ENCODE measurements at places on chromosomes 5 and 9.
A peak's percentile ranks its signal among the peaks of the same experiment; 100 is the strongest.

GRCh38 chr5:61737964-61738340, 405.9 kb downstream of the ZSWIM6 start:
- DNase-seq, result no peak

DNA sequence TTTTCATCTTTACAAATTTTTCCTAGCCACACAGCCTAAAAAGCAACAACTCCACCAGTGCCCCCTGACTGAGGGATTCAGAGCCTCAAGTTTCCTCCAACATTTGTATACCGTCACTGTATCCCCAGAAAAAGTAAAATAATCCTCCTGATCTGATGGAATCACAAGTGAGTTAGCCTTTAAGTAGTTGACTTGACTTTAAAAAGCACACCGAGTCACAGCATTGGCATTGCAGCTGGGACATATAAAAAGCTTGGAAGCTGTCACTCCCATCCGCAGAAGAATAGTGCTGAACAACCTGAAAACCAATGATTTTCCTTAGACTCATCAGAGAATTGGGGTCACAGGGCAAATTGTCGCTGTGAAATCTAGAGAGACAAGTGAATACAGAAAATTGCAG, 41.6 kb upstream of the FBN2 start:
- DNase-seq, result no peak

DNA sequence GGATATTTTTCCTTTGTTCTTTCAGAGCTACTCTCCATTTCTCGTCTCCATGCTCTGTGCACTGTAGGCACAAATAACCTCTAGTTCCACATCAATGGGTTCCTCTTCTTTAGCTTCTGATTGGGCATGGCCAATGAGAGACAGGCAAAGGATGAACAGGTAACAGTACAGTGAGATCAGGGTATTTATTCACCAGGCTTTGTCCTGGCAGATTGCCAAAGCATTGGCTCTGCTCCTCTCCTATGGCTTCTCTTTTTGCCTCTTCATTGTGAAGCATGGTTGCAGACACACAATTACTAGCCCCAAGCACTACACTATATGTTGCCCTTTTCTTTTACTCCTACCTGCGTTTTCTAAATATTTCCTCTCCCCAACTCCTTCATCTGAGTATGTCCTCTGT, 215.1 kb upstream of the ARRDC3 start:
- DNase-seq, result no peak

GRCh38 chr5:109611505-109611904, 78.2 kb upstream of the MAN2A1 start:
- DNase-seq, result no peak

DNA sequence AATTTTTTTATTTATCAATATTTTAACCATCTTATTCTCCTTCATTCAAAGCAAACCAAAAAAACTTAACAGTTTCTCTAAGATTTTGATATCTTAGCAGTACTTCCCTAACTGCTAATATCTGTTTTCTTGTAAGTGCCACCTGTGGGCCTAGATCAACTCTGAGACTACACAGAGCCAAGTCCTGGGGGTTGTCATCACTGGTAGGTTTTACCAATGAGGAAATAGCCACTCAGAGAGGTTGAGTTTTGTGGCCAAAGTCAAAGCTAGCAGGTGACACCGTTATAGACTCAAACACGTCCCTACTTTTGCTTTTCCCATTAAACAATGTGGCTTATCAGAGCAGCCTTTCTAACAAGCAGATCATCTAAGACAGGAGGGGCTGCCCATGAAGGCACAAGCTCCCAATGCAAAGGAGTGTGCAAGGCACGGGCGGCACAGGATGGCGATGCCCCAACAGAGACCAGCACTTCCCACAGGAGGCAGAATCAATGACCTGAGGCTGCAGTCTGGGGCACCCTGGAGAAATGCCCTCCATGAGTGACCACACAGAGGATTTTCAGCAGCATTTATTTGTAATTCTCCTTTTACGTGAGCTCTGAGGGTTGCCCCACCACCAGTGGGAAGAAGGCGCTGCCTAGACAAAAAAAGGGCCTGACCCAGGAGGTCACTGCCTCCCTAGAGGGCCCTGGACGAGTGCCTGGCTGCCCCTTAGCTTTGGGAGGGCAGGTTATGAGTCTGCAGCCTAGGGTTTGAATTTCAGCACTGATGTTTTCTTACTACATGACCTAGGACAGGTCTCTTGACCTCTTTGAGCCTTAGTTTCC, 7.4 kb downstream of the TBC1D2 start:
- DNase-seq, result no peak

DNA sequence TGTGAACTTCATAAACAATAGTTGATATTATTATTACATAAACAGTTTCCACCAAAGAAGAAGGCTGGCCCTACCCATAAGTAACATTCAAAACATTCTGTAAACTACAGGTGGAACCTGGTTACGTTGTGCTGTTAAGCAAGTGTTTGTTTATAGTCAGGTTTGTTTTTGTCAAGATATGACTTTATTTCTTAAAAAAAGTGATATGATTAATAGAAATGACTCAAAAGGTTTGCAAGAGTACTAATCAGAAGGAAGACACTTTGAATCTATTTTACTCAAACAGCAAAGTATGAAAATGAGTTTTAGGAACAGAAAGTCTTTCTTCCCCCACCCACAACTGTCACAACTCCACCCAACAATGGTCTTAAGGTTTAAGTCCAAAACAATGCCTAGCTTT, 220.8 kb downstream of the PLK2 start:
- no peak for DNase-seq

DNA sequence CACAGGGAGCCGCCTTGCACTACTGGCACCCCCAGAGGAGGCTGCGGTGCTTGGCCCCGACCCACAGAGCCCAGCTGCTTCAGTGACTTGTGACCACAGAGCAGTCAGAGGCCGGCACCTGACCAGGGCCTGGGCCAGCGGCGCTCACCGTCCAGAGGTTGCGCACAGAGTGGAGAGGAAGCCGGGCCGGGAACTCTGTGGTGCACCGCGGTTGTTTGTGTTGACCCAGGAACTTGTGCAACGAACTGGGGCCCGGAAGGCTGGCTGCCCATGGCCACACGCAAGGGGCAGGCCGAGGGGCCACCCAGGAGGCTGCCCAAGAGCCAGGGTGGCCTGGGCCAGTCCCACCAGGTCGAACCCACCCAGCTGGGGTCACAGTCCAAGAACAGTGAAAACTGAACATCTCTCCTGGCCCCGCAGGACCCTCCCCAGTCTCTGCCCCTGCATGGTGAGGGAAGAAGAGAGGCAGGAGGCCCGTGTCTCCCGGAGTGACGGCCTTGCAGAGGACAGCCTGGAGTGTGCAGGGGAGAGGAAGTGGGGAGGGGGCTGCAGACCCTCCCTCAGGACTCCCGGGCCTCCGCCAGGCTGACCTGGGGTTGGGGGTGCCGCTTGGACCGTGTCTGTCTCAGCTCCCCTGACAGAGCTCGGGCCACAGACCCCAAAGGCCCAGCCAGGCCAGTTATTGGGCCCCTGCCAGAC, 42.8 kb upstream of the EGFL7 start:
- no peak for DNase-seq

GRCh38 chr9:126851286-126851880, 9.1 kb upstream of the ZBTB34 start:
- DNase-seq, result peak; percentile 30

GRCh38 chr5:118703241-118703640, 285.1 kb downstream of the DTWD2 start:
- DNase-seq, result no peak

DNA sequence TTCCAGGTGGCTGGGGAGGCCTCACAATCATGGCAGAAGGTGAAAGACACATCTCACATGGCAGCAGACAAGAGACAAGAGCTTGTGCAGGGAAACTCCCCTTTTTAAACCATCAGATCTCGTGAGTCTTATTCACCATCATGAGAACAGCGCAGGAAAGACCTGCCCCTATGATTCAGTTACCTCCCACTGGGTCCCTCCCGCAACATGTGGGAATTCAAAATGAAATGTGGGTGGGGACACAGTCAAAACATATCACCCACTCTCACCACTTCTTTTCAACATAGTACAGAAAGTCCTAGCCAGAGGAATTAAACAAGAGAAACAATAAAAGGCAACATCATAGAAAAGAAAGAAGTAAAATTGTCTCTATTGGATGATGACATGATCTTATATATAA, 223.4 kb upstream of the SLC24A2 start:
- no peak for DNase-seq

DNA sequence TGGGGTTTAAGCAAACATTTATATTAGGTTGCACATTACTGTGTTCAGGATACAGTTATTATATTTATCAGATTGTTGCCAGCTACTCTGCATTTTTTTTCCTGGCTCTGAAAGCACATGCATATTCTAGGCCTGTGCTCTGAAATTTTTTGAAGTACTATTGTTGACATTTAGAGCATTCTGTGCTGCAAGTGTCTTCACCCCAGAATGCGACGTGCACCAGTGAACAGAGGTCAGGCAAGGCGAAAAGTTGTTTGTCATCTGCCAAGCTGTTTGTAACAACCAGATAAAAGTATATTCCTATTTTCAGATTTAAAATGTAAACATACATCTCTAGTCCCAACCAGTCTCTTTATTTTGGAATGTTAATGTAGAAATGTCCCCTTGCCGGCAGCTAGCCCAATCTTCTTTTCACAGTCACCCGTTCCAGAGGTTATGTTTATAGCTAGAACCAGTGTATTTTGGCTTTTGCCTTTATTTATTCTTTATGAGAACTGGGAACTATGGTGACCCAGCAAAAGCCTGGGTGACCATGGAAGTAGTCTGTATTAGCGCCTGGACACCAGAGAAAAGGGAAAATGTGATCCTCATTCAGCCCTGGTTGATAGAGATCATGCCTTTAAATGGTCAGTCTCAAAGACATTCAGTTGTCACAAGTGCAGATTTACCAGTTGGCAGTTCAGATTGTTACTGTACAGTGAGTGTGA, 84.6 kb downstream of the NDUFAF2 start:
- DNase-seq, result no peak

DNA sequence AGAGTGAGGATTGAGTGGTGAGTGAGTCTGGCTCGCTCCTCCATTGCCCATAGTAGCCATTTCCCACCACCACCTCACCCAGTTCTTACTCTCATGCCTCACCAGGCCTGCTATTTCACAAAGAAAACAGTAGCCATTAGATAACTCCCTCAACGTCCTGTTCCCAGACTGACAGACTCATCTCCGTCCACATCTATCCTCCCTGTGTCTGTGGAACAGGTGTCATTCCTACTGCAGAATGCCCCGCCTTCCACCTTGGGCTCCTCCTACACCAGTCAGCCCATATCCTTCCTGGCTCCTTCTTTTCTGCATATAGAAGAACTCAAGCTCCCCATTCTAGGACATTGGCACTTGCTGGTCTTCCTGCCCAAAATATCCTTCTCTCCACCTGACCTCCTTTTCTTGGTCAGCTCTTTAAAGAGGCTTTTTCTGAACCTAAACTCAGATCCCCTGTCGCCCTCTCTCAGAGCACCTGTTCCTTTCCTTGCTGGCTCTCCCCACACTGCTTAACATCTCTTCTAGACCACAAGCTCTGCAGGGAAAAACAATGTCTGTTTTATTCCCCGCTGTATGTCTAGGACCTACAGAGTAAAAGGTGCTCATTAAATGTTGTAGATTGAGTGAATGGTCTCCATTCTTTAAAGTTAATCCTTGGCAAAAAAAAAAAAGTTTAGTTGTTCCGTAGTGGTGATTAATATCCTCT, 3.2 kb downstream of the TNFAIP8 start:
- DNase-seq, result no peak

DNA sequence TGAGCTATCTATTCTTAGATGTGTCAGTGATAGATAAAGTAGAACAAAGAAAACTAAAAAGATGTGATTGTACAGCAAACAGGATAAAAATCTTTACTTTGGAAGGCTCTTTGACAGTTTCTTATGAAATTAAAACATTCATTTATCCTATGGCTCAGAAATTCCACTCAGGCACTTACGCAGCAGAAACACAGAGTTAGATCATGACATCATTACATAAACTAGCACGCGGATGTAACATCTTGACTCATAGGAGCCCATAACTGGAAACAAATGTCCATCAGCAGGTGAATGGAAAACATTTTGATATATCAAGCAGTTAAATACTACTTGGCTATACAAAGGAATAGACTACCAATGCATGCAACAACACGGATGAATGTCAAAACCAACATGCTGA, 45.3 kb downstream of the ICE1 start:
- no peak for DNase-seq

- DNase-seq, result no peak
These were observed 1.1 kb downstream of the HEXB start for GRCh38 chr5:74685979-74686631.

GRCh38 chr9:5364294-5365024, 24.8 kb upstream of the RLN1 start:
- DNase-seq, result no peak

DNA sequence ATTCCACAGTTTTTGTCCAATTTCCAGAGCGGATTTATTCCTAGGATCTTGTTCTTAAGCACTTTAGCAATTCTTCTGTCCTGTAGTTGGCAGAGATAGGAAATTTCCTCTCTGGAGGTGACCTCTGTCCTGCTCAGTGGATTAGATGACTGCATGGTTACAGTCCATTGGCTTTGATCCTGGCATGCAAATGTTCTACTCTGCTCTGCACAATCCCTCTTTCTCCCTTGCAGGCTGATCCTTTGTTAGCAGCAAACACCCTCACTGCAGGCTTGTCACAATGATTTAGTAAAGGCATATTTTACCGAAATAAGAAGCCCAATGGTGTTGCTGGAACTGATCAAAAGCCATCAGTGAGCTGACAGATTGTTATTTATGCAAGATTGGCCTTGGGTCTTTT, 243.8 kb downstream of the COX7C start:
- DNase-seq, result peak; percentile 65

- DNase-seq, result no peak
These were observed 257.3 kb downstream of the MLLT3 start for GRCh38 chr9:20364959-20365358.

- DNase-seq, result no peak
These were observed 74.2 kb upstream of the GRAMD2B start for GRCh38 chr5:126348855-126349635.

GRCh38 chr9:127503947-127504886, 52.9 kb downstream of the LRSAM1 start:
- DNase-seq, result peak; percentile 87

DNA sequence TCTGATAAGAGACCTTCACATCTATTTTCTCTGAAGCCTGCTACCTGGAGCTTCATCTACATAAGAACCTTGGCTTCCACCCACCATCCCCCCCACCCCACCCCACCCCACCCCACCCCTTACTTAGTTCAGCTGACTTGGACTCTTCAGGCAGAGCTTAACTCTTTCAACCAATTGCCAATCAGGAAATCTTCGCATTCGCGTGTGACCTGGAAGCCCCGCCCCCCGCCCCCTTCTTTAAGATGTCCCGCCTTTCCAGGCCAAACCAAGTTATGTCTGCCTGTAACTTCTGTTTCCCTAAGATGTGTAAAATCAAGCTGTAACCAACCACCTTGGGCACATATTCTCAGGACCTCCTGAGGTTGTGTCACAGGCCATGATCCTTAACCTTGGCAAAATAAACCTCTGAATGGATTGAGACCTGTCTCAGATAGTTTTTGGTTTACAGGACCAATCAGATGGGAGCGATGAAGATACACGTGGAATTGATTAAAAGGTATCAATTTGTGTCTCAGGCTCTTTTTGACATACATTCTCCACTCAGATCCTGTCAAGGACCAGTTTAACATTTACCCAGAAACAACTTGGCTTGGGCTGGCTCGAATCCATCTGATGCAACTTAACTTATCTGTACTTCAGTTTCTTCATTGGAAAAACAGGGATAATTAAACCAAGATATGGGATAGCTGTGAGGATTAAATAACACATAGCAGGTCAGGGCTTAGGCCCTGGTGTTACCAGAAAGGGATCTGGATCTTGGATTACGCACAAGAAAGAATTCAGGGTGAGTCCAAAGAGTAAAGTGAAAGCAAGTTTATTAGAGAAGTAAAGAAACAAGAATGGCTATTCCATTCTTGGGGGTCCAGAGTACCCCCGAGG, 43.6 kb downstream of the GALNT12 start:
- no peak for DNase-seq
